Left cardiac atrium (tissue), 4 donors: ENCODE measurements at places on chromosomes 1 and 21. TPM values are rescaled to one million over a fixed set of nuclear protein-coding genes. Genes with fewer than 3 reads are reported as not detected.

The FMO4 gene
- total RNA-seq, result 3.1 TPM

The S100A4 gene
- 206 TPM for total RNA-seq

The OR2AK2 gene
- total RNA-seq, result not detected

The LIN9 gene
- total RNA-seq, result 4.1 TPM
